ENCODE measurements at places on chromosomes 11 and 22.

DNA sequence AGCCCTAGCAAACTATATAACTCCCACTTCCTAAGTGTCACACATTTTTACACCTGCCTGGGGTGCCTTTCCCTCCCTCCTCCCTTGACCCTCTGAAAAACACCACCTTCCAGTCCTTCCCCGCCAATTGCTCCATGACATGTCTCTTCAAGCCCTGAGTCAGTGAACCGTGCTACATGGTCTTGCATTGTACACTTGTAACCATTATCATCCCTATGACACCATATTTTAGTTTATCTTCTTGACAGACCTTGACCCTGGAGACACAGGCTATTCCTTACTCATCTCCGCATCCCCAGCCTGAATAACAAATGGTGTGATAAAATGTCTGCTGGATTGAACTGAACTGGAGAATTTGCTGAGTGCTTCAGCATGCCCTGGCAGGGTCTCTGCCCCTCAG, 36.9 kb downstream of the TNKS1BP1 start:
- no peak for DNase-seq

- no peak for DNase-seq
Measured at GRCh38 chr11:66325263-66325671, 8.4 kb upstream of the CD248 start.

DNA sequence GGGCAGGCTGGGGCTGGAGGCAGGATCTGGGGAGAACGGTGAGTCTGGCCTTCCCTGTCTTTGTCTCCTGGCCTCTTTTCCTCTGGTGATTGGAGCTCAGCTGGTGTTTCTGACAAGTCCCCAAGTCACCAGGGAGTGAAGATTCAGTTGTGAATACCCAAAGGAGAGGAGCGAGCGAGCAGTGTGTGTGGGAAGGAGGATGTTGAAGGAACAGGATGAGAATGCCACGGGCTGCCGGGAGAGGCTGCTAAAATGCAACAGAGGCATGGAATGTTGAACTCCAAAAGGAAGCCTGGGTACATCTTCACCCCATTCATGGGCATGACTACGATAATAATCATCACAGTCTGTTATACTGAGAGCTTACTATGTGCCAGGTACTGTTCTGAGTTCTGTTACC, 163.3 kb downstream of the CEP164 start:
- DNase-seq = no peak

DNA sequence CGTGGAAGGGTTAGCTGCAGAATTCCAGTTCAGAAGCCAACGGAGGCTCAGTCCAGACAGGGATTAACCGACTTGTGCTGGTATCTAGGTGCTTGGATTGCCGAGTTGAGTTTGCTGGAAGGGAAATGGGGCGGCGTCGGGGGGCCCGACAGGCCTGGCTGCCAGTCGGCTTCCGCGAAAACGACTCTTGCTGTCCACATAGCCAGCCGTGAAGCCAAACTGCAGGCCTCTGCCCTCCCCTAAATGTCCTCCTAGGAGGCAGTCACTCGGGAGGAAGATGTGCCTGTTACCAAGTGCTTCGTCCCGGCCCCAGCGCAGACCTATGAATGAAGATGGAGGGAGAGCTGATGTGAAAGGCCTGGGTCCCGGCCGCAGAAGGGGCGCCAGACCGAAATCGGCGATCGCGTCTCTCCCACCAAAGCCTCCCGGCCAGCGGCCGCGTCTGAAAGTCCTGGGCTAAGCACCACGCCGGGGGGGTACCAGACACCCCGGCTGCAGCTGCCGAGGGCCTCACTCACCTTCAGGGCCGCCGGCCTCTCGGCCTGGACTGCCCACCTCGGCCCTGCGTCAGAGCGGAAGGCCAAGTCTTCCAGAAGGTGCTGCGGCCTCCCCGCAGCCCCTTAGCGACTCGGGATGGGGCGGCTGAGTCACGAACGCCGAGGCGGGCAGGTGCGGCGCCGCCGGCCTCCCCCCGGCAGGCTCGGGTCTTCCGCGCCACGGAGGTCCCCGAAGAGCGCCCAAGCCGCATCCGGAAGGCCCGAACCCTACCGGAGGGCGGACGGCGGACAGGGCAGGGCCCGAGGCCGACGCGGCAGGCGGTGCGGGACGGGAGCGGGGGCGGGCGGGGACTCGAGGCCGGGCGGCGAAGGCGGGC, 7.5 kb downstream of the DPAGT1 start:
- no peak for DNase-seq

- DNase-seq = no peak
Measured at GRCh38 chr11:39725081-39725480, 1734.4 kb downstream of the LRRC4C start.

DNA sequence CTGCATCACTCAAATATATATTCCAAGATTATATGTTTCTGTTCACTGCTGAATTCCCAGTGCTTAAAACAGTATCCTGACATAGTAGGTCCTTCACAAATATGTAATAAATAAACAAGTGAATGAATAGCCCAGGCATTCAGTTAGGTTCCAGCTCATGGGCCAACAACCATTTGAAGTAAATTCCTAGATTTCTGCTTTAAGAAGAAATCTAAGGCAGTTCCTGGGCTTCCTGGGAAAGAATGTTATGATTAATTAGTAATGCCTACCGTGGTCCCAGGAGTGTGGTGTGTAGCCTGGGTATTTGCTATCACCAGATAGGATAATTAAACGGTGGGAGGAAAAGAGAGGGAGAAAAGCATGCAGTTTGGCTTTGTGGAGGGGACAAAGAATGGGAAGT, 576.8 kb downstream of the SOX6 start:
- no peak for DNase-seq

- DNase-seq = no peak
Measured at GRCh38 chr11:121483805-121484480, 31.2 kb upstream of the SORL1-AS1 start.

GRCh38 chr11:101369835-101370234, 214.0 kb downstream of the TRPC6 start:
- no peak for DNase-seq

DNA sequence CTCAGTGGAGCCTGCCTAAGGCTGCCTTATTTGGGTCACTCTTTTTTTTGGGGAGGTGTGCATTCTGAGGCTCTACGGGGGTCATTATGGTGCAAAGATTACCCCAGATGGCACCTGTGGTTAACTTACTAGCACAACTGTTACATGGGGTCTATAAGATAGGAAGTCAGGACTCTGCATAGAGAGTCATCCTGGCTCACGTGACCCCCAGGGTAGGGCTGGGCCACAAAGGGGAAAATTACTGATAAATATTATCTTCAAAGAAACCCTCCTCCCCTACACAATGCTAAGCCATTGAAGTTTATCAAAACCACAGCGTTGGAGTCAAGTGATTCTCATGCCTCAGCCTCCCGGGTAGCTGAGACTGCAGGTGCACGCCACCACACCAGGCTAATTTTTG, 397.1 kb downstream of the MN1 start:
- no peak for DNase-seq

GRCh38 chr22:25419247-25420113, 145.0 kb upstream of the GRK3 start:
- DNase-seq = no peak

GRCh38 chr11:13929395-13929891, 33.1 kb upstream of the SPON1 start:
- no peak for DNase-seq

GRCh38 chr11:69969890-69970784, 108.0 kb upstream of the ANO1 start:
- no peak for DNase-seq

DNA sequence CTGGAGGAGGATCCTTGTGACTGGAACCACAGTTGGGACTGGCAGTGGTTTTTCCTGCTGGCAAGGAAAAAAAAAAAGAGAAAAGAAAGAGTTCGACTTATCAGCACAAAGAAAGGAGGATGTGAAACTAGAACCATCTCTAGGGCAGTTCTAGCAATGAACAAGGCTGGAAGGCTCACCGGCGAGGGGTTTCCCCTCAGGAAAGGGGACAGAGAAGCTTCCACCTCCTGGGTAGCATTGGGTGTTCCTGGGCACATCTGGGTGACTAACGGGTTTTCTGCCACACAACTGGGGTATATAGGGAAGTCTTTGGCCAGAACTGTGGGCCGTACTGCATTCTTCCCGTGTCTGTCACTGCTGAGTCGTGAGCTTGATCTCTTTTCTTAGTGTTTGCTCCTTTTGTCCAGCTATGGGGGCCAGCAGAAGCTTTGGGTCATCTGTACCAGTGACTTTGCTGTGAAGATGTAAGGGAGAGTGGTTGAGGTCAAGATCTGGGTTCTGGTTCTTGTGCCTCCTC, 109.4 kb upstream of the OR4B1 start:
- DNase-seq = no peak

DNA sequence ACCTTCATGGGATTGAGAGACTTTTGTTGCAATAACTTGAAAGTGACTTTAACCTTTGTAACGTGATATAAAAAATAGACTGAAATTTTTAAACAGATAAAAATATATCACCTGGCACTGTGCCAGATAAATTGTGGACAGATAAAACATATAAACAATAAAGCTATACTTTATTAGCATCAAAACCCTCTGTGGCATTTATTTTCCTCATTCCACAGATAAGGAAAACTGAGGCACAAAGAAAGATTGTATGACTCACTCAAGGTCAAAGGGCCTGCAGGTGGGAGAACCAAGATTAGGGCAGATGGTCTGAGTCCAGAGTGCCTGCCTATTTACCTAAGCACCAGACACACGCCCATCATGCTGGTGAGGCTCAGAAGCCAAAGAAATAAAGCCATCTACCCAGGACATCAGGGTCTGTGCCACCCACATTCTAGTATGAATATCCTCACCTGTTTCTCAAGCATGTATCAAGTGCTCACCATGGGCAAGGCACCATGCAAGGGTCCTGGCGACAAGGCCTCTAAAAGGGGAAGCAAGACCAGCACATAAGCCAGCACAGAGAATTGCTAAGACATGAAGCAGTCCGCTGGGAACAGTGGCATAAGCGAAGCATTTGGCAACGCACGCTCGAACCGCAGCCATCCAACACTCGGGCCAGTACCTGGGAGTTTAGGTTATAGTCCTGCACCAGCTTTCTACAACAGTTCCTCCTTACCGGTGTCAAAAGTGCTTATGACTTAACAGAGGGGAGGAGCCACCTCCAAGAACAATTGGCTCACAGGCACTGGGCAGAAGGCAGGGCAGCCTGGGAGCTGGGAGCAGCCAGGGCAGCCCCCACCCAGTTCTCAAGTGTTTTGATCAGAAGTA, 17.6 kb downstream of the MYH9 start:
- DNase-seq = no peak

DNA sequence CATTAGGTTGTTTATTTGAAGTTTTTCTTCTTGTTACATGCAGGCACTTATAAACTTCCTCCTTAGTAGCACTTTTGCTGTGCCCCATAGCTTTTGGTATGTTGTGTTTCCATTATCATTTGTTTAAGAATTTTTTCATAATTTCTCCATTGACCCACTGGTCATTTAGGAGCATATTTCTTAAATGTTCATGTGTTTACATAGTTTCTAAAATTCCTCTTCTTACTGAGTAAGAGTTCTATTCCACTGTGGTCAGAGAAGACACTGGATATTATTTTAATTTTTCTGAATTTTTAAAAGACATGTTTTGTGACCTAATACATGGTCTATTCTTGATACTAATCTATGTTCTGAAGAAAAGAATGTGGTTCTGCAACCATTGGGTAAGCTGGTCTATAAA, 333.0 kb downstream of the DDX10 start:
- no peak for DNase-seq

- no peak for DNase-seq
Measured at GRCh38 chr22:46029574-46030200, 52.7 kb upstream of the WNT7B start.

DNA sequence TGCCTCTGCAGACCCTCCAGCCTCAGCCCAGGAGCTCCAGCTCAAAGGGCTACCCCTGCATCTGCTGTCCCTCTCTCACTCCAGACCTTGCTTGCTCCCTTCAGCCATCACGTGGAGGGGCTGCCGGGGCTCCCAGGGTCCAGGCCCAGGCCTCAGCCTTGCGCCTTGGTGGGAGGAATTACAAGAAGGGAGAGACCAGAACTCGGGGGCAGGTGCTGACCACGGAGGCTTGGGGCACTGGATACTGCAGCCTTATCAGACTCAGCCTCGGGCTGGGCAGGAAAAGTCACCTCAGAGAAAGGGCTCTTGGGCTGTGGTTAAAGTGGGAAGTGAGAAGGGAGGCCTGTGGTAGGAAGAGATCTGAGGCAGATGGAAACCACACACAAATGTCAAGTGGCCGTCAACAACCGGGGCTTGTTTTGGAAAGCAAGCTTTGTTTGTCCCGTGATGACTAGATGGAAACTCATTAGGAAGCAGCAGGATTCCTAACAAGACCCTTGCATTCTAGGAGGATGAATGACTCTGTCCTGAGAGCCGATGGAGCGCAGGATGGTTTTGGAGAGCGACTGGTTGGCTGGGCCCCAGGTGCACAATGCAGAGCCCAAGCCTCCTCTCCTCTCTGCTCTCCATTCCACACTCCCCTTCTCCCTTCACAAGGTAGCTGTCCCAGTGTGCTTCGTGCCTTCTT, 1321.7 kb downstream of the TBC1D22A start:
- no peak for DNase-seq

- DNase-seq = no peak
Measured at GRCh38 chr11:40027720-40028119, 1431.7 kb downstream of the LRRC4C start.

DNA sequence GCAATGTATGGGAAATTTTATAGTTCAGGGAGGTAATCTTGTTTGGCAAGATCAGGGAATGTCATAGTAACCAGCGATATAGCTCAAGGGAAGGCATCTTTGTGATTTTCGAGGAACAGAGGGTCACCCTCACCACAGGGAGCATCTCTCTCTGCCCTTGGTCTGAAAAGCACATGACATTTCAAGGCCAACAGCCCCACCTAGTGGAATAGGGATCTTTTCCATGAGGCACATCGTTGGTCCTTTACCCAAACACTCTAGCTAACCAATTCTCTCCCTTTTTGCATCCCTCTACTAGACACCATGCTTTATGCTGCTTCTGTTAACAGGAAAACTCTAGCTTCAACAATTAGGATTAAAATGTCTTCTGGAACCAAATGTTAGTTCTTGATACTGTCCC, 179.0 kb downstream of the GRM5 start:
- peak; percentile 4 for DNase-seq

DNA sequence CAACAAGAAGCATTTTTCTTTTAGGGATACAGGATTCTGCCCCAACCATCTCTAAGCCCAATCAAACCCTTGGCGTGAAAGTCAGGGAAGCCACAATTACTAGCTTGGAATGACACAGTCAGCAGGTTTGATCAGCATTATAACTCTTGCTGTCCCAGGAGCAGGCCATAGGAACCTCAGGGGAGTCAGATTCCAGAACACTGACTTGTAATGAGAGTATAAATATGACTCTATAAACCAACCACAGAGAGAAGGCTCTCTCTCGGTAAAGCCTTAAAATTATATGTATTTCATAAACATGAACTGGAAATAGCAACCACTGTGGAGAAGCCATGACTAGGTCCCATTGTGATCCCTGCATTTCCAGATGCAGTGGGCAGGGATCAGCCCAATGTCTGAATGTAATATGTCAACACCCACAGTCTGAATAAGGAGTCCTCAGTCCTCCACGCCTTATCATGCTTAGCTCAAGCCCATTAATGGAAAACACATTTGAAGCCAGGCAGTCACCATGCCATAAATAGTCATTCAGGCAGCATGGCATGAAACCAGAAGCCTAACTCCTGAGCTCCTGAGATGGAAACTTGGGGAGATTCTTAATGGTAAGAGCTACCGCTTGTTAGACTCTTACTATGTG, 99.1 kb upstream of the MTNR1B start:
- DNase-seq = no peak

GRCh38 chr11:134330611-134331353, 1.0 kb upstream of the GLB1L2 start:
- no peak for DNase-seq

GRCh38 chr11:58739725-58740430, 8.1 kb upstream of the GLYAT start:
- no peak for DNase-seq
